ENCODE measurements at places on chromosomes 5 and 9.
A peak's percentile ranks its signal among the peaks of the same experiment; 100 is the strongest.

GRCh38 chr9:114433086-114433485 is 45.3 kb upstream of the AKNA start:
- DNase-seq: no peak

GRCh38 chr5:98333921-98334320 is 439.5 kb upstream of the RGMB start:
- no peak for DNase-seq

DNA sequence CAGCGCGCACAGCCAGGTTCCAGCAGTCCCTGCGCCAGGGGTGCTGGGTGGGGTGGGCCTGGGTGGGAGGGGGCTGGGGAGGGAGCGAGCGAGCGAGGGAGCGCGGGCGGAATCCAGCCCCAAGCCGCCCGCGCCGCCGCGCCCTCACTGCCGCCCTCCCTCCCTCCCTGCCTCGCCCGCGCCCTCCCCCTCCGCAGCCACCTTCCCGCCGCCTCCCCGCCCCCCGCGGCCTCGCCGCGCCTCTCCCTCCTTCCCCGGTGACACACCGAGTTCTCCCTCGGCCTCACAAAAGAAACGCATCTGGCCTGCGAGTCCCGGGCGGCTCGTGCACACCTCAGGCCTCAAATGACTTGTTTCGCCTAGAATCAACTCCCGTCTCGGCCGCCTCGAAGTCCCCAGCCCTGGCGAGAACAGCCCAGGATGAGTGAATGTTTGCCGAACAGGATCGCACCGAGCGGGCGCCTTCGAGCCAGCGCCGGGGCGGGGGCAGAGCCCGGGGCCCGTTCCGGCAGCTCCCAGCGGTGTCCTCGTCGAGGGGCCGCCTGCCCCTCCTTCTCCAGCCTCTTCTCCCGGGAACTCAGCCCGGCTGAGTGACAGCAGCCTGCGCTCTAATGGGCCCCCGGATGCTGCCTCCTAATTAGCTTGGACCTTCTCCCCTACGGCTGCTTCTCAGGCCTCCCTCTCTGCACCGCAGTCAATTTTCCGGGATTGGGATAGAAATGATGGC is 371 bp upstream of the PITX1 start:
- peak; percentile 96 for DNase-seq

GRCh38 chr9:14985419-14985818 is 75.2 kb upstream of the FREM1 start:
- no peak for DNase-seq

- DNase-seq: no peak
These were observed 125.3 kb upstream of the RFX3 start for GRCh38 chr9:3650994-3651622.

DNA sequence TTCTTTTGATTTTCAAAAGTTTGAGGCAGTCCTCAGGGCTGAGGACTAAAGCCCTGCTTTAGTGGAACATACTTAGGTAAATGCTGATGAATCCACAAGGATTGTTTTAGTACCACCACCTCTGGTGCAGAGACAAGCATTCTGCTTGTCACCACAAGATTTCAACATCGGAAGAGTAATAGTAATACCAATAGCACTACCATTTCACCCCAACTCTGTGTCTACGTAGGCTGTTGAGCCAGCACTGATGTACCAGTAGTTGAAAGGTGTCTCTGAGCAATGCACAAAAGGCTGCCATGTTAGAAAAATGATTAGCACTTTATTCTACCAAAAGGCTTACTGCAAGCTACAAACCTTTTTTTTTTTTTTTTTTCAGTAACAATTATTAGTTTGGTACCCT is 213.2 kb upstream of the SLC24A2 start:
- DNase-seq: no peak

- DNase-seq: no peak
These were observed 130.5 kb downstream of the ADGRV1 start for GRCh38 chr5:90689064-90689463.

DNA sequence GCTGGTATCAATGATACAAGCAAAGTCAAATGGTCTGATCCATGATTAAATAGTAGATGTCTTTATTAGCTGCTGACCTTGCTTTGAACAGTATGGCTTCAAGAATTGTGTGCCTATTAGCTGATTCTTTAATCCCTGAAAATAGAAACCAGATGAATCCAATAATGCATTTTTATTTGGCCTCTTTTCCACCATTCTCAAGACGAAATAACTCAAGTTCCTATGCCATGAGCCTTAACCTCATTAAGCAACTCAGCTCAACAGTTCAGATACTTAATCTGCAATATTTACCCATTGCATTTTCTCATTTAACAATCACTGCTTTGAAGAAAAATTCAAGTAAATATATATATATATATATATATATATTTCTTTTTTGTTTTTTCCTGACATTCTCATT is 588.6 kb upstream of the MEF2C start:
- DNase-seq: no peak

DNA sequence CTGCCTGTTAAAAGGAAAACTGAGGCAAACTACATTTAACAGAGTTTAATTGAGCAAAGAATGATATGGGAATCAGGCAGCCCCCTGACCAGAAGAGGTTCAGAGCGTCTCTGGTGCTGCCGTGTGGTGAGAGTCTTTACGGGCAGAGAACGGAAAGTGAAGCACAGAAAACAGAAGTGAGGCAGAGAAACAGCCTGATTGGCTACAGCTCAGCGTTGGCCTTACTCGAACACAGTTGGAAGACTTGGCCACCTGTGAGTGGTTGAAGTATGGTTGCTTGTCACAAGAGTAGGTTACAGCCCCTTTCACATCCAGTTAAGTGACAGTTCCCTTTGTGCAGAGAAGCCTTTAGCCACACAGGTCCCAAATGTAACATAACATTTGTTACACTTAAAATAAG is 16.9 kb upstream of the FBP1 start:
- no peak for DNase-seq
